KBM-7 (cell line): ENCODE measurements at places on chromosomes 3 and 15.

DNA sequence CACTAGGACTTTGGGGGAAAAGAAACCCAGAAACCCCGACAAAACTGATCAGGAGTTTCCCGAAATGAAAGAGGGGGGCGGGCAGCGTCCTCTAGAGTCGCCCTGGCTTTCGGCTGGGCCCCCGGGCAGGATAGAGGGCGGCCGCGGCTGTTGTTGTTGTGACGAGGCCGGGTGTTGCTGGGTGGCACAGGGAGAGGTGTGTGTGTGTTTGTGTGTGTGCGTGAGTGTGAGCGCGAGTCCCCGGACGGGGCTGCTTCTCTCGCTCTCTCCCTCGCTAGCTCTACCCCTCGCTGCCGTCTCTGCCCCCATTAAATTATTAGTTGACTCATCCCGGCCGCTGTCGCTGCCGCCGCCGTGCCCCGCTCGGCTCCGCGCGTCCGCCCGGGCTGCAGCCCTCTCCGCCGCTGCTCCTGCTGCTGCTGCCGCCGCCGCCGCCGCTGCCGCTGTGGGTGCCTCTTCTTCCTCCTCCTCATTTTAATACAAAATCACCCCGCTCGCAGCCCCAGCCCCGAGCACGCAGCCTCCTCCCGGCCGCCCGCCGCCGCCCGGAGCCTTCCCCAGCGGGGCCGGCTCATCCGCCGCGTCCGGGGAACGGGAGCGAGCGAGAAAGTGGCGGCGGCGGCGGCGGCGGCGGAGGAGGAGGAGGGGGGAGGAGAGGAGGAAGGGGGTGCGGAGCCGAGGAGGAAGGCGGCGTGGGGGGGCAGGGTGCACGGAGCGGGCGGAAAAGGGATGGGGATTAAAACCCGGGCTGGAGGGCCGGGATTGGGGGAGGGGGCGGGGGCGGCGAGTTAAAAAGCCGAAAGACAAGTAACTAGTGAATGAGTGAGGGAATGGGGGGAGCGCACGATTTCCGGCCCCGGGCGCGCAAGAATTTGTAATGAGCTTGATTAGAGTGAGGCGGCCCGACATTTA is at the start of gene SATB1:
Gene SATB1 (minus strand): TSS at position 611 of the 912 bp plus-strand sequence. CDS start 4,372 bp downstream, outside the sequence.
- peak; percentile 73 for DNase-seq

DNA sequence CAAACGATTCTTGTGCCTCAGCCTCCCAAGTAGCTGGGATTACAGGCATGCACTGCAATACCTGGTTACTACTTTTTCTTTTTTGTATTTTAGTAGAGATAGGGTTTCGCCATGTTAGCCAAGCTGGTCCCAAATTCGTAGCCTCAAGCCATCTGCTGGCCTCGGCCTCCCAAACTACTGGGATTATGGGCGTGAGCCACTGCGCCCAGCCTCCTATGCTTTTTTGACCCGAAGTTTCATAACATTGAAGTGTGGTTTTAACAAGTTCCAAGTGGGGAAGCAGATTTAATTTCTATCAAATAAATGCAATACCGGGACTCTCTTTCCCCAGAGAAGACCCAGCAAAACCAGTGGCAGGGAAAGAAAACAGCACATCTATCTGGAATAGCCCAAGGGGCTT is 13.7 kb downstream of the SH3BP5 start:
- DNase-seq, result no peak

DNA sequence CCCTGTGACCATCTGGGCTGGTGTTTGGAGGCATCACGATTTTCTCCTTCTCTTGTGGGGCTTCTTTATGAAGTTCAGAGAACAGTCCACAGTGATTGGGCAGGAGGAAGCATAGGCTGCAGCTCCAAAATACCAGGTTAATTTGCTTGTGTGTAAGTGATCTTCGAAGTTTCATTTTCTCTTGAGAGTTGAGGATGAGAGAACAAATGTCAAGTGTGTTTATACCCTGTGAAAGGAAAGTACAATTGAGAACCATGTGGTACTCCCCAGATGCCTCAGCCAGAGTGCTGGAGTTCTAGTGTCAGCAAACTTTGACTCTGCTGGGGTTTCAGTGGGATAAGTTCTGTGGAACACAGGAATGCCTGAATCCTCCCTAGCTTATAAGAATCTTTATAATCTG is 357.1 kb upstream of the CFAP20DC start:
- no peak for DNase-seq

GRCh38 chr3:155658671-155659261 is 86.1 kb downstream of the PLCH1 start:
- DNase-seq, result no peak

- DNase-seq, result no peak
Observed at GRCh38 chr3:160169139-160169976, 55.9 kb upstream of the C3orf80 start.

GRCh38 chr15:67281714-67282113 is 27.1 kb downstream of the IQCH start:
- no peak for DNase-seq

- DNase-seq, result no peak
Observed at GRCh38 chr3:112773864-112774263, 72.8 kb downstream of the CD200R1L start.

DNA sequence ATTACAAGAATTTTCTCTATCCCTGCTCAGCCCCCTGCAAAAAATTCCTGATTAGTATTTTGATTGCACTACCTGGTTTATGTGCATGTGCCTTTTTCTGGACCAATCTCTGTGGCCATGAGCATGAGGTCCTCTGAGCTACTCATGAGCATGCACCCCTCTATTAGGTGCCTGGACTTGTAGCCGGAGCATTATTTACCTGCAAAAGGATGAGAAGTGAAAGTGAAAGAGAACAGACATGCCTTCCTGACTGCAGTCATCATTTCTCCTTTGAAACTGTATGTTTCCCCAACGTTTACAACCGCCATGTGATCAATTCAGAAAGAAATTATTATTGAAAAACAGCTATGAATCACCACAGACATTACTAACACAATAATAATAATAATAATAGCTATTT is 1008.8 kb downstream of the ROBO2 start:
- DNase-seq, result no peak

DNA sequence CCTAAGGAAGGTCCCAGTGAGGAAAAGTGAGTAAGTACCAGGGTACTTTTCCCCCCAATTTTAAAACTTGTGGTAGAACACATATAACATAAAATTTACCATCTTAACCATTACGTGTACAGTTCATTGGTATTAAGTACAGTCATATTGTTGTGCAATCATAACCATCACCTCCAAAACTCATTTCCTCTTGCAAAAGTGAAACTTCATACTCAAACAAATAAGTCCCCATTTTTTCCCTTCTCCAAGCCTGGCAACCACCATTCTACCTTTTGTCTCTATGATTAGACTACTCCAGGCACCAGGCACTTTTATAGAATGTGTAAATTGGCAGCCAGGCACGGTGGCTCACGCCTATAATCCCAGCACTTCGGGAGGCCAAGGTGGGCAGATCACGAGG is 12.2 kb downstream of the PRC1 start:
- no peak for DNase-seq

DNA sequence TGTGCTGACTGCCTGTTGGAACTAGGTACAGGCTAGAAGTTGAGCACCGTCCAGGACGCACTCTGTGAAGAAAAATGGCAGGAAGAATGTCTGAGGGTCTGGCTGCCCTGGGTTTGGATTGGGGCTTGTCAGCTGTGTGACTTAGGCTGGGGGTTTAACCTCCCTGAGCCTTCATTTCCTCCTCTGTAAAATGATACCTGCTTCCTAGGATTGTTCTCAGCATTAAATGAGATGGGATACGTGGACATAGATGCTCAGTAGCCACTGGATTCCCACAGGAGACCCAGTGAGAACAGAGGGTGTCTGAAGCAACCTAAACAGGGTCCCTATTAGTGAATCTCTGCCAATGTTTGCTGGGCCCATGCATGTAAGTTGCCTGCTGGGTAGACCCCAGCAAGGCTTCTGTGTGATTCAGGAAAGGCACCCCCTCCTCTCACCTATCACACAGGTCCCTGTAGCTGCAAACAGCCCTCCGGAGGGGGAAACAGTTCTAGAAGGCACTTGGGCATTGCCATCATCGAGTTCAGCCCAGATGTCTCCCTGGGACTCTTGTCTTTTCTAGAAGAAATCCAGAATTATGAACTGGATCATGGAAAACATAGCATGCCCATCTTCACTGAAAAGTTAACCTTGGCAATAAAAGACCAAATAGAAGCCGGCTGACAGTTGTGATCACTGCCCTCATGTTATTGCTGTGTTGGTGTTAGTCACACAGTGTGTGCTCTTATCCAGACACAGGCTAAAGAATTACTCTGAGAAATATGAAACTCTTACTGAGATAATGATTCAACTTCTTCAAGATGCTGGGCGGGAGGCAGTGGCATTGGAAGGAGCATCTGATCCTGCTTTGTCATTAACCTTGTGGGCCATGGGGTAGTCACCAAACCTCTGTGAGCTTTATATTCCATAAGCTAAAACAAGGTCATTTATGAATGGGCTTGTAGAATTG is 64.5 kb downstream of the SMAD6 start:
- no peak for DNase-seq

DNA sequence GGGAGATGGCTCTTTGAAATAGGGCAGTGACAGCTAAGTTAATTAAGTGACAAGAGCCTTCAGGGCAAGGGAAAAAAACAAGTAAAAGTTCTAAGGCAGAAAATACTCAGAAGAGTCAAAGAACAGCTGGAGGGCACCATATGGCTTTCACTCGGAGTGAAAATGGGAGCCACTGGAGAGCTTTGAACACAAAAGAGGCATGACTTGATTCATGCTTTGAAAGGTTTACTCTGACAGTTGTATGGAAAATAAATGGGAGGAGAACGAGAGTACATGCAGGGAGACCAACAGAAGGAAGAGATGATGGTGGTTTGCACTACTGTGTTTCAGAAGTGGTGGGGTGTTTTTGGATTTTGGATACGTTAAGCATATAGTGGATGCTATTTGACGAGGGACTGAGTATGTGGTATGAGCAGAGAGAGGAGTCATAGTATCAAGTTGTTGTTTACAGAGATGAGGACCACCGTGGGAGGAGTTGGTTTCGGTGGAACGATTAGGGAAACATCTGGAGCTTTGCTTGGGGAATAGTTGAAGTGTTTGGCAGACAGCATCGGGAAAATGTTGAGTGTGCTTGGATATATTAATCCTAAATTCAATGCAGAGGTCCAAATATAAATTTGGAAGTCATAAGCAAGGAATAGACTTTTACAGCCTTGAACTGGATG is 411.5 kb downstream of the GABRG3 start:
- no peak for DNase-seq

DNA sequence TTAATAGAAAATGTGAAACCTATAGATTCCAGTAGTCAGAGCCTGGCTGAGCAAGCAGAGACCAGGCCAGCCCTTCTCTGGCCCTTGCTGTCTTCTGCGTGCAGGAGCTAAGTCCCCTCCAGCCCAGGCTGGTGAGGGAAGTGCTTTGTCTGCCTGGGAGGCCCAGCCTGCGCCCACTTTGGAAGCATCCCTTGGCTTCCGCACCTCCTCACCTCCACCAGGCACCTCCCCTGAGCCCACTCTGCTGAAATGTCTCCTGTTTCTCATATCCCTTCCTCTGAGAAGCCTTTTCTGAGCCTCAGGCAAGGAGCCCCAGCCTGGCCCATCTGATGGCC is 45.3 kb downstream of the ALDH1L1 start:
- no peak for DNase-seq

DNA sequence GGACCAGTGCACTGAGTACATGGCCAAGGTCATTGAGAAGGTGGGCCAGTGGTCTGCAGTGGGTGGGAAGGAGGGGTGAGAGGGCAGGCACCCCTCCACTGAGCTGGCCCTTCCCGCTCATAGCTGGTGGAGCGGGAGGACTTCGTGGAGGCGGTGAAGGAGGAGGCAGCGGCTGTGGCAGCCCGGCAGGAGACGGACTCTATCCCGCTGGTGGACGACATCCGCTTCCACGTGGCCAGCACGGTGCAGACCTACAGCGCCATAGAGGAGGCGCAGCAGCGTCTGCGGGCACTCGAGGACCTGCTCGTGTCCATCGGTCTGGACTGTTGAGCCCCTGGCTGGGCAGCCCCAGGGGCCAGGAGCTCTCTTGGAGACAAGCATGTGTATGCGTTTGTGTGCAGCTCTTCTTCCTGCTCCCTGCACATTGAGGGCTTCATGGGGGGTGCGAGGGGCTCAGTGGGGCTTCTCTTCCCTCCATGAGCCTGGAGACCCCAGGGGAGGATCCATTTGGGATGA is 7.5 kb downstream of the ABTB1 start:
- no peak for DNase-seq

DNA sequence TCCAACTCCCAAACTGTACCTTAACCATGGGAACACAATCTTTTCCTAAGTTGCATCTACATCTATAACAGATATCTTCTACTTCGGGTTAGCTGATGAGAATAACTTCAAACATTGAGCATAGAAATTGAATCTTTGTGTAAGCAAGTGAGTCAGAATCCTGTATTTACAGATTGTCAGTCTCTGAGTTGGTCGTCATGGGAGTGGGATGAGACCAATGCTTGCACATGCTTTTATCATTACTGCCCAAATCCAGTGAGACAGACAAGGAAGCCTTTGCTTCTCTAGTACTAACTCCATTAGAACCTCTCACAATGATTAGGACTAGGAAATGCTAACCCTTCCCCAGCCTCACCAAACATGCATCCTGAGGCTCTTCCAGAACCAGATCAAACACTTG is 587.1 kb upstream of the ZNF717 start:
- DNase-seq, result no peak

DNA sequence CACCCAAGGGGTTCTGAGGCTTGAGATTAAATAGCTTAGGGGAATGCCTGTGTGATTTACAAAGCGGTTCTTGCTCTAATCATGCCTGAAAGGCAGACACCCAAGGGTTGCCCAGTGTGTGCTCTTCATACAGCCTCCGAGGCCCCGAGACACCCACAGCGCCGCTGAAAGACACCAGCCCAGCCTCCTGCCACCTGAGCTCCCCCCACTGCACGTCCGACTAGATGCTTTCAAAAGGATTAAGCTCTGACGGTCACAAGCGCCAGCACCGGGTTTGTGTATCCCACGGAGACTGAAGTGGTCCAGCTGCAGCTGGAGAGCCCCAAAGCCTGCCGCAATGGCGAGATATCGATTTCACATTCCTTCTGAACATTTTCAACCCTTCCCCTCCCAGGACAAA is 50.3 kb downstream of the SPATA12 start:
- DNase-seq, result no peak

- DNase-seq, result no peak
Observed at GRCh38 chr15:91468871-91469580, 369.0 kb downstream of the SV2B start.
